M059J (cell line): ENCODE measurements at places on chromosomes 12 and 14. TPM values are rescaled to one million over a fixed set of nuclear protein-coding genes. Genes with fewer than 3 reads are reported as not detected.

GRCh38 chr12:113276946-113277500 is 55.8 kb downstream of the TPCN1 start:
- no peak for DNase-seq

GRCh38 chr12:64098709-64099354 is 123.3 kb downstream of the KICS2 start:
- DNase-seq = no peak

GRCh38 chr12:11563785-11564739 is 85.4 kb upstream of the ETV6 start:
- DNase-seq = no peak

The SERPINA1 gene
- 5.6 and 8.3 TPM in 2 replicates for total RNA-seq

DNA sequence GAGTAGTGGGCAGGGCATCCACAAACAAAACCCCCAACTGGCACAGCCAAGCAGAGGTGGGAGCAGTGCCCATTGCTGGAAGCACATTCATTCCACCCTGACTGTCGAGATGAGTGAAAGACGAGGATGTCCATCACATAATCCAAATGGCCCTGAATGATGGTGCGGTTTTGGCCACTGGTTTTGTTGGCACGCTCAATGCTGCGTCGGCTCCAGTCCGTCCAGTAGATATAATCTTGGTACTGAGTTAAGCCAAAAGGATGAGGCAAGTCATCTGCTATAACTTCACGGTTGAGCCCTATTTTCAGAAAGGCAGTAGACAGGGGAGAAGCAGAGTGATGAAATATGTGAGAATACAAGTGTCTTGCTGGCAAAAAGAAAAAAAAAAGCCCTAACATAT is 88.1 kb downstream of the BCL2L14 start:
- no peak for DNase-seq

- no peak for DNase-seq
Measured at GRCh38 chr14:97757491-97757890, 960.3 kb downstream of the VRK1 start.

DNA sequence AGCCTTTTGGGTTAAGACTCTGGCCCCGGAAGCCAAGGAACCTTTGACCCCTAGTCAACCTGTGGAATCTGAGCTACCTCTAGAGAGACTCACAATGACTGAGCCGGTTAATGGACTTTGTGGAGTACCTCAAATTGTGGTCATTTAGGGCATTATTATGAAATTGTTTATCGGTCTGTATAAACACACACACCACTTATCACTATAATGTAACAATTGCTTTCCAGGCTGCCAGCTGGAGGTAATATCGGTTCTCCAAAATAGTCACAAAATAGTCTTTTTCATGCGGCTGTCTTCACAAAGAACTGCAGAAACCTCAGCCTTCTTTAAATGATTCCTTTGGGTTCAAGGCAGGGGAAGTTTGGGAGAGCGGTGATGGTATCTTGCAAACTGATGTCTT is 144.2 kb downstream of the DACT1 start:
- no peak for DNase-seq

- peak; percentile 77 for DNase-seq
Measured at GRCh38 chr12:19234171-19234704, 104.7 kb downstream of the PLEKHA5 start.

The MUCL1 gene
- not detected in 2 replicates for total RNA-seq

The VEZT gene
- 52.2 and 52.6 TPM in 2 replicates for total RNA-seq

GRCh38 chr12:89166525-89166934 is 185.8 kb downstream of the DUSP6 start:
- DNase-seq = peak; percentile 77

The GDF11 gene
- total RNA-seq = 3.9 and 7.1 TPM in 2 replicates

- no peak for DNase-seq
Measured at GRCh38 chr14:55893705-55894104, 224.5 kb upstream of the PELI2 start.

The CFAP54 gene
- total RNA-seq = 0.57 and 1.8 TPM in 2 replicates

GRCh38 chr12:47825173-47825639 is 5.5 kb upstream of the HDAC7 start:
- DNase-seq = no peak

The C14orf180 gene
- total RNA-seq = not detected in 2 replicates

DNA sequence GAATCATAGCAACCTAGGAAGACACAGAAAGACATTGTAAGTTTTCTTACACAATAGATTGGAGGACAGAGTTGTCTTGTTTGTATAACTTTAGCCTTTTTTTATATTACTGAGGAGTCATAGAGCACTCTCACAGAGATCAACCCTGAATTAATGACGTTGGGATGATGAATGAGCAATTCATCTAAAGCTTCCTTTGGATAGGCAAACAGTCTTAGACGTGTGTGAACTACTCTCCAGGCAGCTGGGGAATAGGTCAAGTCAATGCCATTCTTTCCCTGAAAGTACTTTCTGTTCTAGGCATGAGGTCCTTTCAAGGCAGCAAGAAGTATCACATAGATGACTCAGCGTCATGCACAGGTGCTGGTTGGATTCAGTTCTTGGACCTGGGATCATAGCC is 369.1 kb upstream of the NOVA1 start:
- DNase-seq = no peak

- DNase-seq = no peak
Measured at GRCh38 chr12:89041078-89041477, 311.2 kb downstream of the DUSP6 start.

The DAO gene
- total RNA-seq = not detected in 2 replicates

- DNase-seq = no peak
Measured at GRCh38 chr12:109706747-109707469, 6.7 kb upstream of the FAM222A start.

DNA sequence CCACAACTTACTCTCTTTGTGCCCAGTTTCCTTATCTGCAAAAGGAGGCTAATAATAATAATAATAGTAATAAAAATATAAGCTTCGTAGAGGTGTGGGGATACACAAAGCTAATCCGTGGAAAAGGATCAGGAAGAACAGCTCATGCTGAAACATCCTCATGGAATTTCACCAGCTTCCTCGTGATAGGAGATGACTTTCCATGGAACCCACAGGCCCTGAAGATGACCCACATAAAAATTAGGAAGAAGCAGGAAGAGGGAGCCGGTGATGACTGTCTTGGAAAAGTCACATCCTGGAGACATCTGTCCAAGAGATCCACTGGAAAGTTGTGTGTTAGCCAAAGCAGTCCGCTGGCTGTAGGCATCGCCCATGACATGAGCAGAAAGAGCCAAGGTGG is 31.9 kb upstream of the FZD10 start:
- DNase-seq = no peak

DNA sequence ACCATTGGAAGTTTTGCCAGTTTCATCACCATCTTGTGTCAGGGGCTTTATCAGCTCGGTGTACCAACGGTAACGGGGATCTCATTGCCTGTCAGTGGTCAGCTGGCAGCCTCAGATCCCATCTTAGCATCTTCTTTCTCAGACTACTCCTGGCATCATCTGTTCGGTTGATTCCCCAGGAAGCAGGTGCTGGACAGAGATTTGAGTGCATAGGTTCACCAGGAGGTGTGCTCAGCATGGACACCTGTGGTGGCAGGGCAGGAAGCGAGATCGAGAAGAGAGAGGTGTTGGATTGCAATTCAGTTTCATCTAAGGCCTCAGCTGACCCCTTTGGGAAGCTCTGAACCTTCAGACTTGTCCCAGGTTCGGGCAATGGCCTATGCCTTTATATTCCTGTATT is 76.0 kb downstream of the C12orf75 start:
- DNase-seq = no peak

The ZNF384 gene
- total RNA-seq = 18.1 and 25.0 TPM in 2 replicates

DNA sequence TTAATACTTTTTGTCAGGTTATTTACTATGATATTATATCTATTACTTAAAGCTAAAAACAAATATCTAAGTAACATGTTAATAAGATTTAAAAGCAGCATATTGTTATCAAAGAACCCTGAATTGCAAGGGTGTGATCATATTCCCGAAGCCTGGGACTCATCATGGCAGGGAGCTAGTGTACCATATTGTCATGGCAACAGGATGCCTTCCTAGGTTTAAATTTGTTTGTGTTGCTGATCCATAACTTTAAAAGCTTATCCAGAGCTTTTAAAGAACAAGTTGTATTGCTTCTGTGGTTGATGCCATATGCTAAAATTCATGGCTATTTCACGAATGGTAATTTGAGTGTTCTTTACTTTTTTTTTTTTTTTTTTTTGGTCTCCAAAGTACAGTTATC is 500.5 kb downstream of the NAV3 start:
- DNase-seq = no peak

The OR6C6 gene
- total RNA-seq = not detected in 2 replicates

DNA sequence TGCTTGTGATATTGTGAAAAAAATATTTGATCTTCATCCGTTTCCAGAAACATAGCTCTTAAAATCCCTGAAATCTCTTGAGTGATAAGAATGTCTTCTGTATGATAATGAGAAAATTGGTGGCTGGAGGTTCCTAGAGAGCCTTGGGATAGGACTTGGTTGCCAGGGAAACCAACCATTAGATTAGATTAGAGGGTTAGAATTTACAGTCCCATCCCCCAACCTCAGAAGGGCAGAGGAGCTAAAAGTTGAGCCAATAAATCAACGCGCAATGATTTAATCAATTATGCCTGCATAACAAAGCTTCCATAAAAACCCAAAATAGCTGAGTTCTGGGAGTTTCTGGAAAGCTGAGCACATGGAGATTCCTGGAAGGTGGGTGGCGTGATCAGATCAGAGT is 10.6 kb downstream of the SEL1L start:
- no peak for DNase-seq

The UBR7 gene
- total RNA-seq = 29.7 and 48.2 TPM in 2 replicates

- no peak for DNase-seq
Measured at GRCh38 chr12:45540661-45541341, 188.7 kb upstream of the ARID2 start.

The SLC7A8 gene
- 3.0 and 4.0 TPM in 2 replicates for total RNA-seq

The ZFC3H1 gene
- total RNA-seq = 2.7 and 7.0 TPM in 2 replicates

The GLIPR1L2 gene
- total RNA-seq = not detected in 2 replicates

The KRT79 gene
- not detected in 2 replicates for total RNA-seq

The AGAP2 gene
- 0.07 TPM in 1 of 2 replicates, not detected in the other for total RNA-seq

DNA sequence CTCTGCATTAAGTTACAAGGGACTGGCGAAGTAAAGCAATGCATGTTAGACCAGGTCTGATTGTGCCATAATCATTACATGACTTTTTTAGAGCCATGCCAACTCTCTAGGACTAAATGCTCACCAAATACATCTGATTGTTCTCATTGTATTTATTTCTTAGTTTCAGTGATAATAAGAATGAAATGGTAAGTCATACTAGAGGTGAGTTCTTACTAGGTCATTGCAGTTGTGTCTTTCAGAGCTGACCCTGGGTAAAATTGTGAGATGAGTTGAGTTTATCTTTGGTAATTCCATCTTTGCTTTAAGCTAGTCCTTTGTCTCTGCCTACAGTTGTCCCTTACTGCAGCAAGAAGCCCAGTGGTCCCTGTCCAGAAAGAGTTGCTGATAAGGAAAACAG is 73.2 kb downstream of the PRKCH start:
- no peak for DNase-seq

The DLST gene
- total RNA-seq = 28.5 and 36.1 TPM in 2 replicates

- DNase-seq = no peak
Measured at GRCh38 chr14:35444104-35444503, 39.6 kb upstream of the NFKBIA start.

- no peak for DNase-seq
Measured at GRCh38 chr12:128909653-128910052, 56.4 kb downstream of the GLT1D1 start.

The CSRP2 gene
- 90.2 and 121 TPM in 2 replicates for total RNA-seq

GRCh38 chr12:79373896-79374499 is 316.8 kb downstream of the PAWR start:
- peak; percentile 25 for DNase-seq

DNA sequence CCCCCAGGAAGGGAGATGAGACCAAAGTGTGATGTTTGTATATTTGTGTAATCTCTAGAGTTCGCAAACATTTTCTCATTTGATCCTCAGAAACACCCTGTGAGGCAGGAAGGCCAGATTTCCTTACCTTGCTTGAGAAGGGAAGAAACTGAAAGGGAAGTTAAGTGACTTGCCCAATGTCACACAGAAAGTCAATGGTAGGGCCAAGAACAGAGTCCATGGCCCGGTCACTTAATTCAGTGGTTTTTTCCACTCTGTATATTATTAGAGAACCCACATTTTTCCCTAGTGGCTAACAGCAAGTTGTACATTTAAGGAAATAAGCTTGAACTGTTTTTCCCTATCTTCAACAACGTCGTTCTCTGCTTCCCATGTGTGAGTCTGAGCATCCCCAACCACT is 25.6 kb upstream of the CHPT1 start:
- DNase-seq = no peak

The GTF2A1 gene
- total RNA-seq = 11.7 and 15.1 TPM in 2 replicates

GRCh38 chr12:108811411-108812180 is 45.8 kb downstream of the SSH1 start:
- DNase-seq = no peak

- DNase-seq = peak; percentile 85
Measured at GRCh38 chr12:60394665-60395064, 798.8 kb downstream of the SLC16A7 start.

The NID2 gene
- total RNA-seq = 69.9 and 72.7 TPM in 2 replicates

DNA sequence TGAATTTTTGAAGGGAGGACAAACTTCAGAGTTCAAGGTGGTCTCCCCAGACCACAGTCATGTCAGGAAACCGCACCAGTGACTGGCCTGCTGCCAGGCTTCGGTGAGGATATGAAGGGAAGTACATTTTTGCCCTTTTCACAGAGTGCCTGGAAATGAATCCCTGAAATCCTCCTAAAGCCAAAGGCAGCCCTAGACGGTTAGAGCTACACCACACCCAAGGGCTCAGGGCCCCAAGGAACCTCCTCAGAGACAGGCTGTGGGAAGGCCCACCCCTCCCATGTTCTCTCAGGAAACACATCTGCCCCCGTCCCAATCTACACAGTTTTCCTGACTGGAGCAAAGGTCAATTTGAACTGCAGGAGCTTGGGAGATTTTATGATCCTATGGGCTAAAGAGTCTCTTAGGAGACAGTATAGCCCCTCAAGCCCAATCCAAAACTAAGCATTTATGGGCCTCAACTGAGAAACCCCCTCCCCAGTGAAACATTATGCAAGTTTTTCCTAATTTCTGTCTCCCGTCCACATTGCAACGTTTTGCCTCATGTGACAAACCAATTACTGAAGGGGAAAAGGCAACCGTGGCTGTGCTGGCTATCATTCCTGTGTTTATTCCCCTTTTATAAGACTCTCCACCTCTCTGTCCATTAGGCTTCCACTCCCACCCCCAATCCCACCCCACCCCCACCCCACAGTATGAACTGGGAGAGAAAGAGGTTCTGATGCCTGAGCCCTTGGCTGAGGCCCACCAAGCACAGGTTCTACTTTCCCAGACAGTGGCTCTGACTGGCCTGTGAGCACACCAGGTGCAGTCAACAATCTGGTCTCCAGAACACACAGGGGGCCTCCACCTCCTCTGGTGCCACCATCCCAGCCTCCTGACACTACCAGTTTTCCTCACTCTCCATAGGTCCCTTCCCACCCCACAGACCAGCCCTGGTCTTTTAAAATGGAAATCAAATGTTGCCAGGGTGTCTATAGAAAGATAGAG is 9.6 kb upstream of the RNASE1 start:
- no peak for DNase-seq
